Activated CD8-positive, alpha-beta memory T cell treated with anti-CD3 and anti-CD28 coated beads for 1 hour (primary cell): ENCODE measurements at places on chromosomes 16 and 17.

GRCh38 chr16:9095656-9096397 lies 4.4 kb downstream of the HAPSTR1 start:
- no peak for DNase-seq

GRCh38 chr17:34379868-34380267 lies 16.8 kb upstream of the CCL1 start:
- DNase-seq: no peak

GRCh38 chr17:65557349-65558310 lies 3.8 kb downstream of the AXIN2 start:
- DNase-seq: no peak

DNA sequence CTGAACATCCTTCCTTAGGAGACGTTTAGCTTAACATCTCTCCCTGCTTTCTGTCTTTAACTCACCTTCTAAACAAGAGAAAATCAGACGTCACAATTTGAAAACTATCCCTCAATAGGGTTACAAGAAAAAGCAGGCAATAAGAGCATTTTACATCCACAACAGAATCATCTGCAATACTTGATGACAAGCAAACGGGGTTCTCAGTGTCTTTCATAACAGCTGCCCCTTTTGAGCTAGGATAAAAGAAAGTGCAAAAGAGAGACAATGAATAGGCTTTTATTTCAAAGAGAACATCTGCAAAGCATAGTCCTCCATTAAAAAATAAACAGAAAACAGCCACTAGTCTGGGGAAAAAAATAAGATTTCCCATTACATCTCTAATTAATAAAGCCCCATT lies 13.2 kb downstream of the XYLT1 start:
- DNase-seq: no peak

- no peak for DNase-seq
These were observed 13.1 kb upstream of the SEZ6 start for GRCh38 chr17:29018788-29019474.

GRCh38 chr17:30848021-30848420 lies 16.3 kb downstream of the ATAD5 start:
- DNase-seq: no peak

- no peak for DNase-seq
These were observed 27.2 kb upstream of the TOB1 start for GRCh38 chr17:50893183-50893993.

GRCh38 chr16:1979271-1980029 lies 1.8 kb downstream of the NOXO1 start:
- no peak for DNase-seq

- DNase-seq: no peak
These were observed 166.4 kb downstream of the CCDC182 start for GRCh38 chr17:57578608-57579225.

DNA sequence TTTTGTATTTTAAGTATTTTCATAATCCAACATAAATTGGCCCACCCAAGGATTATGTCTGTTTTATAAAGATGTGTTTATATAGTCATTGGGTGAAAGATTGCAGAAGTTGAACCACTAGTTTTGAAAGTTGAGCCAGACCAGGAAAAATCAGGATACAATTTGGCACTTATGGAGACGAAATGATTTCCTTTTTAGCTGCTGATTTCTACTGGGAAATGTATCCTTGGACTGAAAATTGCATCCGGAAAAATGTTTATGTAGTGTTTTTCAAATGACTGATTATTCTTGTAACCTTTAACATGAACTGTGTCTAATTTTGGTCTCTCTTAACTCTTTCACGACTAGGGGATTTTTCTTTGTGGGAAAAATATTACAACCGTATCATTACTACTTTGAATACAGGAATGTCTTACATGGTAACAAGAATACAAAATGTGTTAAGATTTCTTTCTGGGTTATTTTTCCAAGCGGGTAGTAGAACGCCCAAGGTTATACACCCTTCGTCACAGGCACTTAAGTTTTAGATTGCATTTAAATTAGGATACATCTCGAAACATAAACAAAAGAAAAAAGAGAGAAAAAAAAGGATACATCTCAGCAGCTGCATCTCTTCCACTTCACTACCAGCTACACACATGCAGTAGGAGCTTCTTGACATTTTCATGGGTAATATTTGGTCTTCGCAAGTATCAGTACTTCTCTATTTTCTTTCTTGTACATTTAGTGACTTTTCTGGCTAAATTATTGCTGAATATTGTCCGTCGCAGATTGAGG lies 273.0 kb upstream of the TBX2 start:
- DNase-seq: no peak

GRCh38 chr17:31260151-31260550 lies 36.9 kb downstream of the OMG start:
- no peak for DNase-seq

DNA sequence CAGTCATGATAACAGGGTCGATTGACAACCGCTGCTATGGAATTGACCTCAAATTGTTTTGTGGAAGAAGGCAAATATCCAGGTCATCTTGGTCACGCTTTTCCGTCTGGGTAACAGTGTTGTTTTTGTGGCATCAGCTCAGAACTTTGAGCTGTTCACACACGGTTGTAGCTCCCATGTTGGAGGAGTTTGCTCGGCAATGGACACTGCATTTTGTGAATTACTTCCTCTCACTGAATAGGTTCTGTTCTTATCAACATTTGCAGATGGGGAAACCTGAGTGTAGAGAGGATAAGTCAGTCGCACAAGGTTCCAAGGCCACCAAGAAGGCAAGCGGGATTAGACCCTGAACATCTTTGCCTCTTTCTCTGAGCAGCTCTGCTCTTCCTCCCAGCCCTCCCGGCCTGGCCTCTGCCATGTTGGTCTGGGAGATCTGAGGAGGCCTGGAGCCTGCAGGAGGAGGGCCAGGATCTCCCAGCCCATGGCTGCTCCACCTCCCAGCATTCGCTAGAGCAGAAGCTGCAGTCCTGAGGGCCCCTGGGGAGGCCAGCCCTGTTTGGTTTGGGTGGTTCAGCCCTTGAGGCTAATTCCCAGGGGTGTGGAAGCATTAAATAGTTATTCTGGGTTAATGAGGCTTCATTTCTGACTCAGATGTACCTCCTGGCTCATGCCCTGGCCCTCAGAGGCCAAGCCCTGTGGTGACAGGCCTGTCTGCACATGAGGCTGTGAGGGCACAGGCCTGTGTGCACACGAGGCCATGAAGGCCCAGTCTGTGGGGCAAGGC lies 154.1 kb upstream of the PLCG2 start:
- no peak for DNase-seq

DNA sequence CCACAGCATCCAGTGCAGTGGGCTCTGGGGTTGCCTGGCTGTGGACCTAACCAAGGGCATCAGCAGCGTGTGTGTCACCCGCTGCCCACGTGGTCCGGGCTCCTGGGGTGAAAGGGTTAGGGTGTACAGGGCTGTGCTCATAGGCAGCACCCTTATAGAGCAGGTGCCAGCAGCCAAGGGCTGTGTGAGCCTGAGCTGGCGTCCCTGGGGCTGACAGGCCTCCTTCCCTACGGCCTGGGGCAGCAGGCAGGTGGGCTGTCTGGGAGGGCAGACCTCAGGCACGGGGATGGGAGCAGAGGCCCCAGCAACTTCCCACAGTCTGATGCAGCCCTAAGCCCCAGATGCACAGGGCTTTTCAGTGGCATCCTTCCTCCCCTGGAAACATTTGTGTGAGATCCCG lies 13.9 kb downstream of the CD300A start:
- no peak for DNase-seq

GRCh38 chr17:50464736-50465135 lies 3.9 kb downstream of the CHAD start:
- no peak for DNase-seq

DNA sequence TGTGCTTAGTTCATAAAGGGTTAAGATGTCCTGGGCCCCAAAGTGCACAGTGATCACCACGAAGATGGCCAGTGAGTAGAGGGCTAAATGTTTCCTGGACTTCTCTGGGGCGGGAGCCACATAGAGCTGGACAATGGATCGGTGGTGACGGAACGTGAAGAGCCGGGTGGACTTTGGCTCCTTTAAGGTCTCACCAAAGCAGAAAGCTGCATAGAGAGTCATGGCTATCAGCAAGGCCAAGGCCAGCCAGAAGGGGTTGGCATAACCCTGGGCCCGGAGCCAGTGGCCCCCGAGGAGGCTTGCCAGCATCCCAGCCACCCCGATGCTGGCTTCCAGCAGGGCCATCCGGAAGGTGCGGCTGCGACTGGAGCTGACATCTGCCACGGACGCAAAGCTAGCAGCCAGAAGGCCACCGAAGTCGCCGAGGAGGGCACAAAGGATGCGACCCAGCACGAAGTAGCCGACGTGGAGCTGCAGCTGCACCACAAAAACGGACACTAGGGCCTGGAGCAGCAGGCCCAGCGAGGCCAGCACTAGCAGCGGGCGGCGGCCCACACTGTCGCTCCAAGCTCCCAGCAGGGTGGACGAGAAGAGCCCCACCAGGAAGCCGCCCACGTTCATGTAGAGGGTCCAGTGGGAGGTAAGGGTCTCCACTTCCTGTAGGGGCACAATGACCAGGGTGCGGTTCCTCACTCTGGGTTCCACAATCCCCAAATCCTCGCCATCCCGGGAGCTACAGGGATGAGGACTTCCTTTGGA lies 1.0 kb downstream of the SLC46A1 start:
- no peak for DNase-seq

GRCh38 chr17:52885882-52886281 lies 727.4 kb upstream of the CA10 start:
- DNase-seq: no peak

- no peak for DNase-seq
These were observed 1.3 kb upstream of the ST3GAL2 start for GRCh38 chr16:70440009-70440692.

GRCh38 chr17:81042606-81043005 lies 7.7 kb downstream of the BAIAP2 start:
- DNase-seq: no peak

DNA sequence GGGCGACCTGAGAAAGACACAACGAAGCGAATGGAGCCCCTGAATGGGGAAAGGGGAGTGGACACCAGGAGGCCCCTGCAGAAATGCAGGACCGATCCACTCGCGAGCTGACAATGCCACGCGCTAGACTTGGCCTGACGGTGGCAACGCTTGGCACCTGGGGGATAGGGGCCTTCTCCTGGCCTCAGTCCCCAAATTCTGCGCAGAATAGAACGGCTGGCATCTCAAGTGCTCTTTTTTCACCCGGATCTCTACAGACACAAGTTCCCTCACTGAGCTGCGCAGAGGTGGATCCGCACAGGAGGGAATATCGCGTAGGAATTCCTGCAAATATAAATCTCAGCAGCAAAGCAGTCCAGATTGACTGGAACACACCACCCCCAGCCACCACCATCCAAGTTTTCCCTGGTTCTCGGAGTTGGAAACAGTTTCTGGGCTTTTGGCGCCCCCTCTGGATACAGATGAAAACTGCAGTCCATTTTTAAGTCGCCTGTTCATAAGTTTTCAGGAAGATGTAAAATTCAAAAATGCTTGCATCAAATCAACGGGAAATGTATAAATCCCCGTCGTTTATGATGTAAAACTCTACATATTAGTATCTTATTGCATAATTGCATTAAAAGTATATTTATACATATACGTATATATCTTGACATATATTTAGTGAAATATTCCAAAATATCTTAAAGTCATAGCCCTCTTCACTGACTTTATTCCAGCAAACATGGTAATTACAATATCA lies 2.3 kb upstream of the SOX9 start:
- no peak for DNase-seq

GRCh38 chr16:23258919-23259237 lies 43.2 kb upstream of the SCNN1B start:
- no peak for DNase-seq

DNA sequence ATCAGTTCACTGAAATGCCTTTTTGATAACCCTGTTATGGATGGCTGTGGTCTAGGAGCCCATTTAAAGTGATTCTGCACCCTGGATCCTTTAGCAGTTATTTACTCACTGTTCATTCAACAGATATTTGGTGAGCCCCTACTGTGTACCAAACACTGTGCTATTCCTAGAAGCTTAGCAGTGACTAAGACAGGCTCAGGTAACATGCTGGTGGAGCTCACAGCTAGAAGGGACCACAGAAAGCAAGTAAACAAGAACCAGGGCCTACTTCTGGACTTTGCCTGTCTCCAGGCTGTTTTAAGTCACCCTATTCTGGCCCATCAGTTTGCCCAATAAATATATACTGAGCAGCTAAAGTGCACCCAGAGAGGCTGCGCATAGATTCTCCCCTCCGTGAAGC lies 11.1 kb downstream of the ITGA3 start:
- DNase-seq: no peak

- no peak for DNase-seq
These were observed 14.7 kb downstream of the CDRT4 start for GRCh38 chr17:15452746-15453145.

GRCh38 chr17:61414141-61414935 lies 14.7 kb downstream of the TBX2 start:
- DNase-seq: no peak

- DNase-seq: no peak
These were observed 46.7 kb downstream of the RTN4RL1 start for GRCh38 chr17:1978396-1978949.

GRCh38 chr17:36813357-36813756 lies 123.9 kb upstream of the LHX1 start:
- no peak for DNase-seq

GRCh38 chr17:10516065-10516464 lies 2.3 kb downstream of the MYH1 start:
- DNase-seq: no peak

- DNase-seq: no peak
These were observed 101.4 kb downstream of the PITPNC1 start for GRCh38 chr17:67478401-67479041.

DNA sequence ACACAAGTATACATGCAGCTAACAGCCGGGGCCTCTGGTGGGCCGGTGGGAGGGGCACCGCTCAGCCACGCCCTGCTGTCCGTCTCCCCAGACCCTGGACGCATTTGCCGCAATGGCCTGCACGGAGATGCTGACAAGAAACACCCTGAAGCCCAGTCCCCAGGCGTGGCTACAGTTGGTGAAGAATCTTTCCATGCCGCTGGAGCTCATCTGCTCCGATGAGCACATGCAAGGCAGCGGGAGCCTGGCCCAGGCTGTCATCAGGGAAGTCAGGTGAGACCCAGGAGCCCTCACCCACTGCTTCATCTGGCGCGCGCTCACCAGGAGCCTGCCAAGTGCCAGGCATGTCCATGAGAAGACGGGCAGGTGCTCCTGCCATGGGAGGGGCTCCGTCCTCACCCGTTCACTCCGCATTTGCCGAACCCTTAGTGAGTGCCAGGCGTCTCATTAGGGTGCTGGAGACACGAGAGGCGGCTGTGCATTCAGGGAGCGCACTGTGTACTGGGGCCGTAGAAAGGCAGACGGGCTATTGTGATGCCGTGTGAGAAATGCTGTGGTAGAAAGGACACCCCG lies 51.4 kb upstream of the ENDOV start:
- no peak for DNase-seq

DNA sequence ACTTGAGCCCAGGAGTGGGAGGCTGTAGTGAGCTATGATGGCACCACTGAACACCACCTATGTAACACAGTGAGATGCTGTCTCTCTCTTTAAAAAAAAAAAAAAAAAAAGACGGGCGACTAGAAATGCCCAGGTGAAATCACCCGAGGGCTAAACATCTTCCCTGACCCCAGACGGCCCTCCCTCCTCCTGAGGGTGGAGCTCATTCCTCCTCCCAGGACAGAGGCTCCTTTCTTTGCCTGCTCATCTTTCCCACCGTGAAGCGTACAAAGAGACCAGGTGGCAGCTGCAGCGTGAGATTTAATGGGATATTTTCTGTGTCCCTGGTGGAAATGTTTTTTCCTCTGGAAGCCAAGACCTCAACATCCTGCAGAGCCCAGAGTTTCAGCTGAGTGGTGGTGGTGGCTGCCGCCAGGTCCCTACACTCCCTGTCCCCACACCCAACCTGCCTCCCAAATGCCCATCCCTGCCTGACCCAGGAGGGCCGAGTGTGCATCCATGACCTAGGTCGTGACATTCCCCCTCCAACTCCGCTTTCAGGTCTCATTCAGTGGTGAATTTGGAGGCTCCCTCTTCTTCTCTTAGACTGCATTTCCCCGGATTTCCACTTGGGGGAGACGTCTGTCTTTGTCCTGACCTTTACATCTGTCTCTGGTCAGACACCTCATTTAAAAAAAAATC lies 14.4 kb upstream of the GPRC5B start:
- DNase-seq: no peak
